Ovary (tissue), 10 donors: ENCODE measurements at places on chromosomes 6 and 20.

DNA sequence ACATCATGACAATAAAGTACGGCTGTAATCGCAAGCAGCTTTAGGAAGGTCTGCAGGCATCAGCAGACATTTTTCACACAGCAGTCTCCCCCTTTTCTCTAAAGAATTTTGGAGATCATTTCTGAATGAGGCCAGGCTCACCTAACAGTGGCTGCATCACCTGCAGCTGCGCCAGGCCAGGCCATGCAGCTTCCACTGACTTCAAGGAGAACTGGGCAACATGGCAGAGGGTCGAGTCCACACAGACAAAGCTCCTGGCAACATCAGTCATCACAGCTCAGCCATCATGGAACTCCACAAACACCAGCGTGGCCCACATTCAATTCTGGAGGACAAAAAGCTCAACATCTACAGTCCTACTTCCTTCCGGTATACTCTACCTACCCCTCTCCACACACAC is 17.8 kb upstream of the FOXC1 start:
- DNase-seq = no peak

- no peak for DNase-seq
Measured at GRCh38 chr6:14763616-14764015, 482.3 kb upstream of the JARID2 start.

DNA sequence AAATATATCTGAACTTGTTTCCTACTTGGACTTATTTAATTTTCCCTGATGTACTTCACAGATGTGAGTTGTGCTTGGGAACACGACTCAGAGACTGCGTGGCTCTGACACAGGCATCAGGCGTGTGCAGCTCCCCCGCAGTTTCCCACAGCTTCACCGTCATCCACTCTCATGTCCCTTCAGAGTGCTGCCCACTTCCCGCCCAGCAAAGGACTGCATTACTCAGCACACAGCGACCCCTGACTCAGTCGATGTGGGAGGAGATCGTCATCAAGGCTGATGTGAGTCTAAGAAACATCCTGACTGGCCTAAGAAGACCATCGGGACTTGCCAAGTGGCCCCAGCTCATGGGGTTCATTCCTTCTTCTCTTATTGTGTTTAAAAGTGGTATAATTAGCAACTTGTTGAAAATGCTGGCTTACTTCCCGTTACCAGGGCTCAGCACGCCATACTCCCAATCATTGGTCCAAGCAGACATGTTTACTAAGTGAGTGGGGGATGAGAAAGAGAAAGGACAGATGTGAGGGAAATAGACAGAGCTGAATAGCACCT is 539.4 kb upstream of the JARID2 start:
- peak; percentile 63 for DNase-seq

DNA sequence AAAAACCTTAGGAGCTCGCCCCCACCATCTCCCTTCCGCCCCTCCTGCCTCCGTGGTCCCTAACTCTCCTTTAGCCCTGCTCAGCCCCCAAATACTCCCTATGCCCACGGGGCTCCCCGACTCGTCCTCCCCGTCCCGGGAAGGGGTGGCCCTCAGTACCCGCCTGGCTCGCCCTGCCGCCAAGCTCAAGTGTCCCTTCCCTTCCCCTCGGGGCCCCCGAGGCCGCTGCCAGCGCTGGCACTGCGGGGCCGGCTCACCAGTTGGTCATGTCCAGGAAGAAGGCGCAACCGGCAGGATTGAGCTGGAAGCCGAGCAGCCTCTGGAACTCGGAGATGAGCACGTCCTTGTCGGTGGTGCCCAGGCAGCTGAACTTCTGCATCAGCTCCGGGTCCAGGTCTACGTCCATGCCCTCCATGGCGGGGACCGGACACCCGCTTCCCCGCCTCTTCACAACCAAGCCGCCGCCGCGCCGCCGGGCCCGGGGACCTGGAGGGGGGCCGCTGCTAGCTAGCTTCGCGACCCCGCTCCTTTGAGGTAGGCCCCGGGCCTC is 303 bp downstream of the ILRUN start:
- DNase-seq = no peak

GRCh38 chr6:43077333-43077809 is 1.3 kb downstream of the PTK7 start:
- no peak for DNase-seq

DNA sequence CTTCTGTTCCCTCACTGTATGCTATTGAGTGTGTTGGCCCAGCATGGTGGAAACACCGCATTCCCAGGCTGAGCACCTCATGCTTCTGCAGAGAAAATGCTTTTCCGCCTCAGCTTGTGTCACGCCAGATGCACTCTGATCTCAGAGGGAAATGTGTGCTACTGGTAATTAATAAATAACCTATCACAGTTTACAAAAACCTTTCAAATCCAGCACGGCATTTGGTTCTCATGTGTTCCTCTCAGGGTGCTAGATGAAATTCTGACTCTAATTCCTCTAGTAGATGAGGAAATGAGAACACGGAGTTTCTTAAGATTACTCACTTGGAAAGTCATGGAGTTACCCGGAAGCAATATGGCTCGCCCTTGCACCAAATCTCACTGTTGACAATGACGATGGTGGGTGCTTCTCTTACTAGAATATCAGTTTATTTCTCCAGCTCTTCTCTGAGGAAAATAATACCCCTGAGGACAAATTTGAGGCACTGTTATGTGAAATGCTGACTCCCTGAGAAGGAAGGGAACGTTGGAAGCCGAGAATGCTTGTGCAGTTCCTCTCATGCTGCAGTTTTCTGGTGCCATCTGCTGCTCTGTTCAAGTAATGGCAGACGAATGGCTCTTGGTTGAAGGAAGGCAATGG is 116.6 kb downstream of the RNF144B start:
- peak; percentile 30 for DNase-seq

- no peak for DNase-seq
Measured at GRCh38 chr6:25463441-25463840, 184.3 kb downstream of the CARMIL1 start.

DNA sequence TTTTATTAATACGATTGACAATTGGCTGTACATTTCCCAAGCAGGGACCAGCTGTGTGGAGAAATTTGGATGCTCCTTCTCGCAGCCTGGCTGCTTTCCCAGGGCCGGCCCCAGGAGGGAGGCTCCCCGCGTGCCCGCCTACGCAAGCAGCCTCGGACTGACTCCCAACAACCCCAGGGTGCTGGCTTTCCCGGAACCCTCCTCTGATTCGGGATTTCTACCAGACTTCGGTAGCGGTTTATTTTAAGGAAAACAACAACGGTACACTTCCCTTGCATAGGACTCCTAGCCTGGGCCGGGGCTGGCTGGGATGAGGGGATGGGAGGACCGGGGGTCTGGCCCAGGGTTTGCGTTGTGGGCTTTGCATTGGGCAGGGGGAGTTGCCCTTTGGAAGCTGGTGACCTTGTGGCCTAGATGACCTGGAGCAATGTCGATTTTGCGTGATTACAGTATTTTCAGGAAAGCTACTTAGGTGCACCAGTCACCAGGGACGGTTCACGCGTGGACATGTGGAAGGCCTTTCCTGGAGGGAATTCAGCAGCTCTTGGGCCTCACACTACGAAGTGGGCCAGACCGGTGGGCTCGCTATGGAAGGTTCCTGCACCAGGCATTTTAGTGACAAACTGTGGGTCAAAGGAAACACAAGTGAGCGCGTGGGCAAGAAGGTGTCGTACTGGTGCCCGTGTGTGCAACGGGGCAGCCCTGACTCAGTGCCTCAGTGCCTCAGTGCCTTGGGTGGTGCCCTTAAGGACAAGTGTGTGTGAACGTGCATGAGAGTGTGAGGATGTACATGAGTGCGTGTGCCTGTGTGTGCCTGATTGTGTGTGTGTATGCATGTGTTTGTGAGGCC is 20.7 kb upstream of the PHACTR3 start:
- DNase-seq = peak; percentile 89

DNA sequence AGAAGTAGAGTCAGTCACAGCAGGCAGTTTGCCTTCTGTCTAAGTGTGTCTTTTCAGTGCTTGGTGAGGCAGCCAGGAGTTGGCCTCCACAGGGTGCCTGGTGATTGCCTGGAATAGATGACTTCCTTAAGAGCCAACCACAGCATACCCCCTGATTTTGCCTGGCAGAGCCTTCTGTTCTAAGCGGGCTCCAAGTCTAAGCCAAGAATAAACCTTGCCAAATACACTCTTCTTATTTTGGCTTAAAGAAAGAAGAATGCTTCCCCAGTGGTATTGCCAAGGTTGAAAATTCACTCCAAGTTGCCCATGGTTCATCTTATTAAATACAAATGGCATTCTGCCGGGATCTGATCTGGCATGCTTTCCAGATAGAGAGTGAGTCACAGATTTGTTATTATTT is 1424.8 kb upstream of the EYS start:
- no peak for DNase-seq

DNA sequence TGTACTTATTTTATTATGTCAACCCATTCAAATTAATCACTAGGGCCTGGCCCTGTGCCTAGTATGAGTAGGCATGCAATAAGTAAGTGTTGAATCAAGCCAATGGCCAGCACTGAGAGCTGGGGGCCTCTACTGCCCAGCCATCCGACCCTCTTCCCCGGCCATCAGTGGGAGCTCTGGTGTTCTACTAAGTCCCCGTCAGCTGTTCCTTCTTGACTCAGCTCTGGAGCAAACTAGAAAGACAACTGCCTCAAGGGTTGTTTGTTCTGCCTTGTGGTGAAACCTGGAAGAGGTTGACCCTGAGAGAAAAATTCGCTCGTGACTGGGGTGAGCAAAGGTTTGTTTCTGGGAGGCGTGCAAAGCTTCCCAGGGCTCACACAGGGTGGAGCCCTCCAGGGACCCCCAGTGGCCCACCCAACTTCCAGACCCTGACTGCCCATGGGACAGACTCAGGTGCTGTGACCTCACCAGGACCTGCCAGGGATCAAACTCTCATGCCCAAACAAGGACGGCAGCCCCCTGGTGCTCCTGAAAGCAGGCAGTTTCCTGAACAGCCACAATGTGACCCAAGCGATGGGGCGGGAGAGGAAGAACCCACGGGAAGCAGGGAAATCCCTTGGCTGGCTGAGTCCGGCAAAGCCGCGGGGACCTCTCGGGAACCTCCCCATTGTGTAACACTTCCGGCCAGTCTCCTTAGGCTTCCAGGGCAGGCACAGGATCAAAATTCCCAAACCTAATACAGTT is 50.4 kb downstream of the BANF2 start:
- peak; percentile 26 for DNase-seq

DNA sequence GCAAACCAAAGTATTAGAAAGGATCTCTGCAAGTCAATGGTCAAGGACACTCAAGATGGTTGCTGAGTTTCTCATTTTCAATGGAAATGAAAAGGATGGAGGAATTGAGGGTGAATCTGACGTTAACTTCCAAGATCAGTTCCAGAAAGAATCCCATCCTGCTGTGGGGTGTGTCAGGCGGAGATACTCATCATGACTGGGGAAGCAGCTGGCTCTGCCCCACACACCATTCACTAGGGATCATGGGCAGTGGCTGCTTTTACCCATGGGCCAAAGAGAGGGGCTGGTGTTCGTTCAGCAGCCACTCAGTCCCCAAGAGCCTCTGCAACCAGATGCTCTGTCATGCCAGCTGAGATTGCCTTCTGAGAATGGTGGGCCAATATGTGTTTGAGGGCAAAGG is 102.3 kb upstream of the KCNK16 start:
- no peak for DNase-seq

GRCh38 chr6:29087213-29087612 is at the start of gene OR2B3:
Gene OR2B3, minus strand, starts transcription at chr6:29087313. Its CDS starts 65 bp downstream, at chr6:29087248.
- no peak for DNase-seq

- no peak for DNase-seq
Measured at GRCh38 chr6:49070411-49070810, 392.6 kb downstream of the MMUT start.

DNA sequence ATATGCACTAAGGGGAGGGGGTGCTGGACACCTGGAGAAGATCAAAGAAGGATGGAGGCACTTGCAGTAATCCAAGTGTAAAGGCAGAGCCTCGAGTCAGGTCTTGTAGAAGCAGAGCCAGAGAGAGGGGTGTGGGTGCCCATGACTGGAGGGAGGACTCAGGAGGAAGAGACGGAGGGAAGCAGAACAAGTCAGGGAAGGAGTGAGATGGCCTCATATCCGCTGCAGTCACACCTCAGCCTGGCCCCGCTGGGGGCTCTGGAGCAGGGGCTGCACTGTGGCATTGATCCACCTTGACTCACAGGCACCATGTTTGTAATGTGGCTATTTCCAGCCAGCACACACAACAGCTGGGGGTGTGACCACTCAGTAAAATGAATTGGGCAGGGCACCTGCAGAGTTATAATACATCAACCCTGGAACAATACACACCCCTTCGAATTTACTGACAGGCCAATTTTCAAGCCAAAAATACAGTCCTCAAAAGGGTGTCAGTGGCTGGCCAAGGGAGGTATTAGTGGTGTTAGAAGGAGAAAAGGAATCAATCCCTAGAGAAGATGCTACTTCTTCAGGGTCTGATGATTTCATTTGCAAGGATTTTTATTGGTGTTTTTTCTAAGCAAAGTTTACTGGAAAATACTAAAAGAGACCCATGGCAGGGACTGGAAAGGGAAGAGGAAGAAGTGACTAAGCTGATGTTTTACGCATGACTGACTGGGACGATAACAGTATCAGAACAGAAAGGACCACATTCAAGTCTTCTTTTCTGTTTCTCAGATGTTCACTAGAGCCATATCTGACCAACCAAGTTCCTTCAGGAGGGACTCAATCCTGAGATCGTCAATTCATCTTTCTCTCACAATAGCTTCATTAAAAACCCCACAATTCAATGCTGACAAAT is 18.9 kb upstream of the NXT1 start:
- no peak for DNase-seq

- DNase-seq = no peak
Measured at GRCh38 chr6:33075208-33075567, 602 bp upstream of the HLA-DPB1 start.

GRCh38 chr6:108621117-108621516 is 60.4 kb downstream of the FOXO3 start:
- no peak for DNase-seq

GRCh38 chr6:13048113-13048512 is 280.2 kb downstream of the TBC1D7 start:
- DNase-seq = no peak

- DNase-seq = no peak
Measured at GRCh38 chr6:84606860-84607259, 157.5 kb downstream of the TBX18 start.

DNA sequence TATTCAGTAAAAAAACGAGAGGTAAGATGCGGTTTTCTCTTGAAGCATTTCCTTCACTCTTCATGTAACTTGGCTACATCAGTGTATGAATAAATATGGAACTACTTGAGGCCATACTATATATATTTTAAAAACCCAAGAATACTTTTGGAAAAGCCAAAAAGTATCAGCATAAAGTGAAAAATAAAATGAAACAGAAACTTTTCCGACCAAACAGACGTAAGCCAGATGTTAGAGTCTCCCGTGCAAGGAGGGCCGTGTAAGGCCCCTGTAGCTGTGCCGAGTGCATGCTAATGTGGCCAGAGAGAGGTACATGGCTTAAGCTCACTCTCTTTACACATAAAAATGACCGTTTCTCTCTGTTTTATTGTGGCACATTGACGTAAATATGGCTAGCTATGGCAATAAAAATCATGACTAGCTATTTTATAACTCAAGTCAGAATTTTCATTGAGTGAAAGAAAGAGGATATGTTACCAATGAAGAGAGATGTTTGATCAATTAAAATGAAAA is 140.1 kb upstream of the GMDS start:
- no peak for DNase-seq

GRCh38 chr20:57660922-57661745 is 40.9 kb upstream of the ZBP1 start:
- peak; percentile 45 for DNase-seq

- DNase-seq = no peak
Measured at GRCh38 chr6:144630857-144631256, 345.7 kb downstream of the UTRN start.

GRCh38 chr20:1844325-1845162 is 50.7 kb upstream of the SIRPA start:
- DNase-seq = no peak

GRCh38 chr6:3473773-3474172 is 16.9 kb upstream of the SLC22A23 start:
- DNase-seq = no peak

GRCh38 chr6:56556751-56557540 is 85.7 kb downstream of the DST start:
- no peak for DNase-seq
